ENCODE measurements at places on chromosomes 5 and 9.

DNA sequence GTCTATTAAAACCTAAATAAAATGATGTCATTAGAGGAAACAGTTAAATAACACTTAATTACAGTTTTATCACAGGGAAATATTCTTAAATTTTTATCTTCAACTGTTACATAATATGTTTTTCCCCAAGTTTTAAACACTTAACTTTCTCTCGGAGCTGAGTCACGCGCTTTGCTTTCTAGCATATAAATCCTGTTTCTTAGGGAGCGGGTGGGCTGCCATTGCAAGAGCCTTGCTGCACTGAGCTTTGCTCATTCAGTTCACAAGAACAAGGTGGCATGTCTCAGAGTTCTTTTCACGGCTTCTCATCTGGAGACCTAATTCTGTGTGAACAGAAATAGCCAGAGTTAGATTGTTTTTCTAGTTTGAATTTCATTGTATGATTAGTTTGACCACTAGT lies 166.1 kb downstream of the ZSWIM6 start:
- DNase-seq, result no peak

GRCh38 chr9:131529597-131530545 lies 1.2 kb downstream of the UCK1 start:
- DNase-seq, result no peak

DNA sequence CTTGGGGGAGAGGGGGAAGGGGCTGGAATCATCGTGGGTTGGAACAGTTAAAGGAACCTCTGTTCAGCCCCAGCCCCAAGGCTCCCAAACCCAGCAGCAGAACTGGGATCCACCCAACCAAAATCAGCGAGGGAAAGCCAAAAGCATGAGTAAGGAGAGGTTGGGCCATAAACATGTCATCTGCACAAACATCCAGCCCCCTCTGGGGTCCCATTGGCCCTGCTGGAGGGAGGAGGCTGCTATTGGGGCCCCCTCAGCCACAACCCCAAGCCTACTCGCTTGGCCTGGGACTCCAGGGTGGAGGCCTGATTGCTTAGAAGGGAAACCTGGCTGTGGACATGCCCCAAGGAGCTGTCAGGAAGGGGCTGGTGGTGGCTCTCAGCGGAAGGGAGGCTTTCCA lies 154.9 kb downstream of the FGF18 start:
- no peak for DNase-seq

- no peak for DNase-seq
These were observed 266.0 kb downstream of the DMAC1 start for GRCh38 chr9:7533376-7534090.

DNA sequence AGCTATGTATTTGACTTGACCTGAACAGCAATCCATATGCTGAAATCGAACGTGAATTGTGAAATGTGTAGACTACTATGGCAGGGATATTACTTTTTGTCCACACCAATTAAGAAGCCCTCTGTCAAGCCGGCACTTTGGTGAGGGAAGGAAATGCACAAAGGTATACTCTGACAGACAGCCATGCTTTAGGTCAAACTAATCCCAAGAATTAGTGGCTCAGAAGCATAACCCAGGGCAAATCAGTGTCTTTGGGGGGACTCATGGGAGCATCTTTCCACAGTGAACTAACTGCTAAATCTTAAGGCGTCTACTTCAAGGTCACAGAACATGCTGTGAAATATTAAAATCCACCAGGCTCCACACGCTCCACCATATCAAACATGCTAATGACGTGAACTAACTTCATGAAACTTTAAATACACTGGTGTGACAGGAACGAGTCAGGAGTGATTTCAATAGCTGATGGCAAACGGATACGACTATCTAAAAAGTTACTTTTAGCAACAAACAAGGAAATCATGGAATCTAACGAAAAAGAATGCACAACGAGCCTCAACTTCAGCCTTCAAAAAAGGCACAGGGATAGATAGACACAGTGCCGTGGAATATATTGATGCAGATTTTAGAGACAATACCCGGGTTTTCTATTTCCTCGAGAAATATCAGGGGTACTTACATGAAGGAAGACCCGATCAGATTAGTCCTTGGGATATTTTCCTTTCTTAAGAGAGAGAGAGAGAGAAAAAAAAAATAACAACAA lies 527 bp downstream of the MEF2C start:
- DNase-seq, result no peak

- DNase-seq, result peak; percentile 48
These were observed 133.8 kb upstream of the SLC24A2 start for GRCh38 chr9:19922476-19923118.

GRCh38 chr9:110758201-110758600 lies 89.6 kb downstream of the MUSK start:
- DNase-seq, result no peak

DNA sequence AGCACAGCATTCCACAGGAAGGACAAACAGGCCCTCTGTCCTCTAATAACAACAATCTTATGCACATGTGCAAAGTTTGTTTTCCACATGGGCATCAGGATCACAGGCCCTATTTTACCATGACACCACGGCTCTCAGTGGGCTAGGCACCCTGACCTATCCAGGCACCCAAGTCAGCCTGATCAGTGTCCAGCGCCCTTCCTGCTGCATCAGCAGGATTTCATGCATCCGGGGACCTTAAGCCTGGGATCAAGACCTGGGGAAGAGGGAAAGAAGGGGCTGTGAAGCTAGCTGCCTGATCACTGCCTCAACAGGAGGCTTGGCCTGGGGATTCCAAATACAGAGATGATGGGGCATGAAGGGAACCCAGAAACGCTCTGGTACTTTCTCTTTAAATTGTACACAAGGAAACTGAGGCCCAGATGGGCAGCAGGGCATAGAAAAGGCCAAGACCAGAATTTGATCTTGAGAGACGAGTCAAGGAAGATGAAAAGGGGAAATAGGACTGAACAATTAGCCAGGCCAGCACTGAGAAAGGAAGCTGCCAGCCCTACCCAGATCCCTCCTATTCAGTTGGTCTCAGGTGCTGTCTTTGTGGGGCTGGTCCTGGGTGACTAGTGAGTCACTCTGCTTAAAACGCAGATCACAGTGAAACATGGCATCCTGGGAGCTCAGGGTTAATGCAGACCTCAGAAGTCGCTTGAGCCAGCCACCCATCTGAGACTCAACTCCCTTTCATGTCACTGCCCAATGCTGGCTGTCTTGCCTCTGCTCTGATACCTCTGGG lies 57.9 kb downstream of the SHB start:
- no peak for DNase-seq

- no peak for DNase-seq
These were observed 21.3 kb downstream of the RPS6 start for GRCh38 chr9:19358701-19359100.

GRCh38 chr5:141101059-141101458 lies 786 bp downstream of the PCDHB3 start:
- no peak for DNase-seq

DNA sequence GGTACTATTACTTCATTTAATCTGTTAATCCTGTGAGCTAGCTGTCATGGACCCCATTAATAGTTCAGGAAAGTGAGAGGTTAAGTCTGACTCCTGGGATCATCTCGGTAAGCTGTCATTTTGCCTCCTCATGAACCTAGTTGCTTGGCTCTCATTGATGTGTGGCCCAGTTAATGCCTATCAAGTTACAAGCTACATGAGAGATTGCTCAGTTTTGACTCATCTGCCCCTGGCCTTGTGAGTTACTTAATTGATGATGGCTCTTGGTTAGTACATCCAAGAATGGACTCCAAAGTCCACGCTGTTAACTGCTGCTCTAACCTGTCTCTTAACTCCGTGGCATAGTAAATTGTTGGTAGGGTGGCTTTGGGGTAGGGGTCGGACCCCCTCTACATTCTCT lies 23.9 kb downstream of the LARP1 start:
- peak; percentile 85 for DNase-seq

- no peak for DNase-seq
These were observed 8.8 kb downstream of the FGF18 start for GRCh38 chr5:171428168-171428696.

GRCh38 chr9:110847671-110848070 lies 179.1 kb downstream of the MUSK start:
- peak; percentile 38 for DNase-seq

GRCh38 chr5:72767289-72768010 lies 49.0 kb upstream of the TNPO1 start:
- DNase-seq, result peak; percentile 5

DNA sequence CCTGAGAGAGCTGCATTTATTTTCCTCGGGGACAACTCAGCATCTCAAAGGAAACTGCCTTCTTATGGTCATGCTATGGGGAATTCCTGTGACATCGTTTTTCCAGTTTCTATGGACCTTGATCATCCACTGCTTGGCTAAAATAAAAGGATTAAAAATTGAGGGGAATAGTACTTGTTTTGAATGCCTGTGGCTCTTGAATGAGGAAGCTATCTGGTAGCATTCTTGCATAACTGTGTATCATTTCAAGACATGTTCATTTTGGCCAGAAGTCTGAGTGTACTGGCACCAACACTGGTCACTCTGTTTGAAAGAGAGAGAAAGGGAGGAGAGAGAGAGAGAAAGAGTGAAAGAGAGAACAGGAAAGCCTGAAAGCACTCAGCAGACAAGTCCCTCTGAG lies 116.7 kb downstream of the DOCK2 start:
- no peak for DNase-seq

GRCh38 chr9:129666575-129666974 lies 1.1 kb downstream of the PRRX2 start:
- DNase-seq, result no peak

DNA sequence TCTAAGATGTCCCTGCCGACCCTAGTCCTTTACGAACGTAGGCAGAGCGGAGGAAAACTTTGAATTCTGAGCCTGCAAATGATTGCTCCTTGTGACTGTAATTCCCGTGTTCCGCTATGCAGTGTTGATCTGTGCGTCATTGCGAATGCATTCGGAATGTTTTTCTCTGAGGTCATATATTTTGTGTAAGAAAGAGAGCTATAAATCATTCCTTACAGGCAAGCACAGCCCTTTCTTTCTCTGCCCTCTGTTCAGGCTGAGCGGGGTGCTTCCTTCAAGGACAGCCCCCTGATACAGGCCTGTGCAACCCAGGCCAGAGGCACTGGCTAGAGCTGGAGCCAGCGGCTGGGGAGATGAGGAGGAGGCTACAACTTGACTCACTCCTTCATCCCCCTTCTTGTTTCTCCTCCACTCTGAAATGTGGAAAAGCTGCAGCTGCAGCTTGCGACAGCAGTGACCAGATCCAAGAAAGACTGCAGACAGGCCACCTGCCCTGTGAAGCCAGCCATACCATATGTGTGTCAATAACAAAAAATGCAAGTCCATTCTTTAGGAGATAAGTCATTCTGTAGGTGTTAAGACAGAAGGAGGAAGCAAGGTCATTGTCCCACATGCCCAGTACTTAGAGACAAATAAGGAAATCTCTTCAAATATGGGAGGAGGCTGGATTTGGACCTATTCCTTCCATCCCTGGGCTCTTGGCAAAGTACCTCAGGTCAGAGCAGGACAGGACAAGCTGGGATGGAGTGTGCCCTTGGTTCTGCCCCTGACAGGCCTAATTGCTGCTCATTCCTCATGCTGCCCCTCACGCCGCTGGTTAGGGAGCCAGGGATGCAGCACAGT lies 345.7 kb upstream of the WWC1 start:
- DNase-seq, result peak; percentile 91

DNA sequence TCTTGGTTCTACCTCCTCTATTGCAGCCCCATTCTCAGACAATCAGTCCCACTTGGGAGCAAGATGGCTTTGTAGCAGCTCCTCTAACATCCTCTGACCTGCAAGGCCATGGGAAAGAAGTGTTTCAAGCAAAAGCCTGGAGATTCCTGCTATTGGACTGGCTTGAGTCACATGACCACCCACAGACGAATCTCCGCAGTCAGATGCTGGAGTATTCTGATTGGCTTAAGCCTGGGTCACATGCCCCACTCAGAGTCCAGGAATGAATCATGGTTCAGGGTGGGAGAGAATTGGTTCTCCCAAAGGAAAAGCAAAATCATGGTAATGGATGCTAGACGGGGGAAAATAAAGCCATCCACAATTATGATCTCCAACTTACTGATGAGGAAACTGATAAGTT lies 22.6 kb upstream of the LMX1B start:
- DNase-seq, result peak; percentile 26

DNA sequence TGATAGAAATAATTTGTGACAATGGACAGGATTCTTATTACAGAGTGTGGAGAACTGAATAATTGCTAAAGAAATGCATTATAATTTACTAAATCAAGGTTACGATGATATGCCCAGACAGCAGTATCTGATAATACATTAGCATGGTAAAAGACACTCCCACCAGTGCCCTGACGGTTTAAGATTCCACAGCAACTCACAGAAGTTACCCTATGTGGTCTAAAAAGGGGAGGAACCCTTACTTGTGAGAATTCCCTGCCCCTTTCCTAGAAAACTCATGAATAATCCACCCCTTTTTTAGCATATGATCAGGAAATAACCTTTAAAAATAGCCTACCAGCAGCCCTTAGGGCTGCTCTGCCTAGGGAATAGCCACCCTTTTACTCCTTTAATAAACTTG lies 244.7 kb upstream of the SLC24A2 start:
- no peak for DNase-seq

Data from RPMI7951 (cell line).